ENCODE measurements at places on chromosomes 16 and 17.

DNA sequence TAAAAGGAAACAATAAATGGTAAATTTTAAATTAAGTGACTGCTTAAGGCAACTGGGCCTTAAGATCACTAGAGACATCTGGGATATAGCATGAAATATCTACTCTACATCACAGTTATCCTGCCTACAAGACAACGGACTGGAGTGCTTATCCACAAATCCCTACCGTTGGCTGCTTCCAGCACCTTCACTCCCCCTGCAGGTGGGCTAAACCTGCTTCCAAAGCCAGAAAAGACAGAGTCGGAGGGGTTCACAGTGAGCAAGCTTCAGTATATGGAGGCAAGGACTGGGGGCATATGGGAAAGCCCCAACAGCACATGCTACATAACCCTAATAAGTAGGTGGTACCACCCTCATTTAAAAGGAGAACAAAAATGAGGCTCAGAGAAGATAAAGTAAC is 45.3 kb downstream of the GRIN2A start:
- DNase-seq = no peak

DNA sequence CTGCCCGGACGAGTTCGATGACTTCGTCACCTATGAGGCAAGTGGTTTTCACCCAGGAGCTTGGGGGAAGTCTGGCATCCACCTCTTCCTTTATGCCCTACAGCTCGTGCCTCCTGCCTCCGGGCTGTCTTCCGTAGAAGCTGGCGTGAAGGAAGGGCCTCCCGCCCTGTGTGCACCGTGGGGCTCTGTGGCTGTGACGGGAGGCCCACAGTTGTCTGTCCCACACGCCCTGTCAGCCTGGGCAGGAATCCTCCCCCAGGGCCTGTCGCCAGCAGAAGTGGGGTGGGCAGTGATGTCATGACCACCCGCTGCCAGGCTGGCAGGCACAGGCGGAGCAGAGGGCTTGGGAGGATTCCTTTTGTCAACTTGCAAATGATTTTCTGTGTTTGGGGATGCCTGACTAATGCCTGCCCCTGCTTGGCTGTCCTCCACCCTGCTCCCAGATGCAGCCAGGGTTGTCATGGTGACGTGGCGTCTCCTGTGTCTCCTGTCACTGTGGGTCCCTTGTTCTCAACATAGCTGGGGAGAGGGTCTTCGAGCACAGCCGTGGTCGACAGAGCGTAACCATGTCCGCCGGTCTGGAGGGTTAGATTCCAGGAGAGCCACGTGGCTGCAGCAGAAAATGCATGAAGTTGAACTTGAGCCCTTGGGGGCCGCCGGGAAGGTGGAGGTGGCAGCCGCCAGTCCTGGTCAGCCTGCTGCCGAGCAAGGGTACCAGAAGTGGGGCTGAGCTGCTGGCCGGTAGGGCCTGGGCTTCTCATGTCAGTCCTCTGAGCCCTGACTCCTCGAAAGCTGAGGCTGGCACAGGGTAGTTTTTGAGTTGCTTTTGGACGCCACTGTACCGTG is 46.1 kb downstream of the RAB11FIP3 start:
- DNase-seq = no peak

DNA sequence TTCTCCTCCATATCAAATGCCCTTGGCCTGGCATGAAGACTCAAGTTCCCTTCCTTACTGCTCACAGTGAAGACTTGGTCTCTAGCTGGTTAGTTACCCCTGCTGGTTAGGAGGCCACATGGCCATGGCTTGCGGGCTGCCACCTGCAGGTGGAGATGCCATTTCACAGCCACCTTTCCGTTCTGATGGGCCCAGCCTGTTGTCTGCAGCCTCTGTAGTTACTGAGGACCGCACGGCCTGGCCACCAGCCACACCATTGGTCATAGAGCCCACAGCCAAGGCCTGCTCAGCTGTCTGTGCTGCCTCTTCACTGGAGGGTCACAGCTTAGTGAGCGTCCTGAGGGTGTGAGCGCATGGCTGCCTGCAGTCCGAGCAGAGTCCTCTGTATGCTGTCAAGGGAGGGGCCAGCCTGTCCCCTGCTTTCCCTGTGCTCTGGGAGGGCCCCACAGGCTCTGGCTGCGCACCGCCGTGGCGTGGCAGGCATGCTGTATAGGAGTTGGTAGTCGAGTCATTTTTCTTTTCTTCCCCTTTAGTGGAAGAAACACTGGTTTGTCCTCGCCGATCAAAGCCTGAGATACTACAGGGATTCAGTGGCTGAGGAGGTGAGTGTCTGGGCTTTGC is 59.2 kb downstream of the PLD6 start:
- DNase-seq = peak; percentile 30

GRCh38 chr17:34781571-34782108 is 179.6 kb downstream of the CCT6B start:
- no peak for DNase-seq

- no peak for DNase-seq
These were observed 3.0 kb downstream of the NGFR start for GRCh38 chr17:49498029-49498615.

GRCh38 chr17:78412403-78412802 is 34.0 kb downstream of the PGS1 start:
- peak; percentile 50 for DNase-seq

DNA sequence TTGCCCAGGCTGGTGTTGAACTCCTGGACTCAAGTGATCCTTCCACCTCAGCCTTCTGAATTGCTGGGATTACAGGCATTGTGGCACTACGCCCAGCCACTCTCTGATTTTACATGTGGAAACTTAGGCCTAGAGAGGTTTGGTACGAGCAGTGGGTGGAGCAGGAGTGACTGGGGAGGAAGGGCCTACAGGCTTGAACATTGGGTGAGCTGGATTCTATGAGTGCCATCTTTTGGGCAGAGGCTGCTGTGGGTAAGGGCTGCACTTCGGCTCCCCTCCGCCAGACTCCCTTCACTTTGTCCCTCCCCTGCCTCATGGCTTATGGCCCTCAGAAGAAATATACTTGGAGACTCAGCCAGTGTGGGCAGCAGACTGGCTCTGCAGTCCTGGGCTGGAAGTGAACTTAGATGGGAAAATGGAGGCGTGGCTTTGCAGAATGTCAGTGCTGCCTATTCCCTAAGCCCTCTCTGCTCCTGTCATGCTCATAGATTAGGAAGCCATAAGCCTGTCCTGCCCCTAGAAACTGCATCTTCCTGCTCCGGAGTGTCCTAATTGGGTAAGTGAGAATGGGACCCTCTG is 9.5 kb upstream of the MRC2 start:
- no peak for DNase-seq

DNA sequence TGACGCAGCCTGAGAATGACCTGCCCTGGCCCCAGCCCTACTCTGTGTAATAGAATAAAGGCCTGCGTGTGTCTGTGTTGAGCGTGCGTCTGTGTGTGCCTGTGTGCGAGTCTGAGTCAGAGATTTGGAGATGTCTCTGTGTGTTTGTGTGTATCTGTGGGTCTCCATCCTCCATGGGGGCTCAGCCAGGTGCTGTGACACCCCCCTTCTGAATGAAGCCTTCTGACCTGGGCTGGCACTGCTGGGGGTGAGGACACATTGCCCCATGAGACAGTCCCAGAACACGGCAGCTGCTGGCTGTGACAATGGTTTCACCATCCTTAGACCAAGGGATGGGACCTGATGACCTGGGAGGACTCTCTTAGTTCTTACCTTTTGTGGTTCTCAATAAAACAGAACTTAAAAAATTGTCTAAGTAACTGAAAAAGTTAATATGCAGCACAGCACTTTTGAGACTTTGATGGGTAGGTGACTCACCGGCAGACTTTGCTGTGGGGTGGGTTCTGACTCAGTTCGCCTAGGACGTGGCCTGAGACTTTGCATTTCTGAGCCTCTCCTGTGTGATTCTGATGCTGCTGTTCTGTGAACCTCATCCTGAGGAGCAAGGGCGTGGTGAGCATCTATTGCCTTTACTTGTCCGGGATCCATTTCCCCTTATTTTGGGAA is 5.7 kb downstream of the LAT start:
- peak; percentile 81 for DNase-seq
